Hepatic stellate cell (primary cell): ENCODE measurements at places on chromosomes 16 and 17.
A peak's percentile ranks its signal among the peaks of the same experiment; 100 is the strongest.

- DNase-seq = peak; percentile 92
These were observed 62.4 kb downstream of the BAIAP2 start for GRCh38 chr17:81097134-81097942.

DNA sequence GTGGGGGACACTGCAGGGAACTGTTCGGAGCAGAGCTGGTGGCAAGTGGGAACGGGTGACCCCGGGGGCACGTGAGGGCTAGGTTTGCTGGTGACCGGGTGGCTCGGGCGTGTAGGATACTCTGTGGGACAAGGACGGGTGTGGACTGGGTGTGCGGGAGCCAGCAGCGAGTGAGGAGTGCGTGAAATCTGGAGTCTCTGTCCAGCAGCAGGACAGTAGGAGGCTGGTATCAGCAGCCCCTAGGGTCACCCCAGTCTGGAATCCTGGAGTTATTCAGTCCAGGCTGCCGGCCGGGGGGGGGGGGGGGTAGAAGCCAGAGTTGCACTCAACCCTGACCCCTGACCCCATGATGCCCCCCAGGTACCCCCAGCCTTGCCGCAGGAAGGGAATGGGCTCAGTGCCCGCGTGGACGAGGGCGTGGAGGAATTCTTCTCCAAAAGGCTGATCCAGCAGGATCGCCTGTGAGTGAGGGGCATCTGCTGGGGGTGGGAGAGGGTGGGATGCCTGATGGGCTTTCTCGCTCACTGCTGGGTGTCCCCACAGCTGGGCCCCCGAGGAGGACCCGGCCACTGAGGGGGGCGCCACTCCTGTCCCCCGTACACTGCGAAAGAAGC is 6.2 kb downstream of the ACD start:
- DNase-seq = peak; percentile 61

- DNase-seq = no peak
These were observed 80.8 kb downstream of the SPECC1 start for GRCh38 chr17:20089756-20090547.

DNA sequence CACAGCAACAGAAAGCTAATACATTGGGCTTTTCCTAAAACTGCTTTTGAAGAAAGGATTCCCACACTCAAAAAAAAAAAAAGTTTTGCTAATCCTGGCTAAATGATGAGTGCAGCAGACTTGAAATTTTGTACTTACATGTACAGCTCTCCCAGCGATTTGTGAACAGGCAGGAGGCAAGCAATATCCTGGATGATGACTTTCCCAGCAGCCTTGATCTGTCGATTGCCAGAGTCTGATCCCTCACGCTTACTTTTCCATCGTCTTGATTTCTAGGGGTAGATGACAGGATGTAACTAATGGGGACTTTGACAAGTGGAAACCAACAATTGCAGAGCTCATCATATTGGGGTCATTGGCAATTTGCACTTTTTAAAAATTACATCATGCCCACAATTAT is 91.4 kb downstream of the WDR59 start:
- DNase-seq = no peak

DNA sequence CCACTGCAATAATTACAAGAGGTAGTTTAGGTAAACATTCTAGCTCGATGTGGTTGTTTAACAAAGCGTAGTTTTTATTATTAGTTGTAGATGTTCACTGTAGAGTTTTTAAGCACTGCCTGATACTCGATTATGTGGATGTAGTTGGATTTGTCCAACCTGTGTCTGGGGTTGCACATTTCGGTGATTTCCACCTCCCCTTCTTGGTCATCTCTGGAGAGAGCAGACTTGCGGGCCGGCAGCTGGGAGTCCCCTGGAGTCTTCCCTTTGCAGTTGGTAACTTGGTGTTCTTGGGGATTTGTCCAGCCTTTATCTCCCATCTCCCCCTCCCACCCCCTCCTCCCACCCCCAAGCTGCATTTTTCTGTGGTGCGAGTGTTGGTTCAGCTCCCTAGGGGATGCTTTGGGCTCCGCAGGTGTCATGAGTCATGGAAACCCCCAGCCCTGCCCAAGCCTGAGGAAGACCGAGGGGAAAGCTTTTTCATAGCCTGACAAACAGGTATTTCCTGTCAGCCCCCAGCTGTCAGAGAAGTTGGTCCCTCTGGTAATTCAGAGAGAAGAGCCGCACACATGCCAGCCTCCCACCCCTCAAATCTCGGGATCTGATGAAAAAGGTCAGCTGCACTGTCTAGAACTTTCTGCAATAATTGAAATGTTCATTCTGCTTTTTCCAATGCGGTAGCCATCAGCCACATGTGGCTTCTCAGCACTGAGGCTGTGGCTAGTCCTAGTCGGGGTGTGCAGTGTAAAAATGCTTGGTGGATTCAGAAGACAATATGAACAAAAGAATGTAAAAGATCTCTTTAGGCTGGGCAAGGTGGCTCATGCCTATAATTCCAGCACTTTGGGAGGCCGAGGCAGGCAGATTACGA is 50.3 kb downstream of the KSR1 start:
- DNase-seq = no peak

GRCh38 chr17:61054436-61054835 is 345.2 kb upstream of the TBX2 start:
- DNase-seq = no peak

DNA sequence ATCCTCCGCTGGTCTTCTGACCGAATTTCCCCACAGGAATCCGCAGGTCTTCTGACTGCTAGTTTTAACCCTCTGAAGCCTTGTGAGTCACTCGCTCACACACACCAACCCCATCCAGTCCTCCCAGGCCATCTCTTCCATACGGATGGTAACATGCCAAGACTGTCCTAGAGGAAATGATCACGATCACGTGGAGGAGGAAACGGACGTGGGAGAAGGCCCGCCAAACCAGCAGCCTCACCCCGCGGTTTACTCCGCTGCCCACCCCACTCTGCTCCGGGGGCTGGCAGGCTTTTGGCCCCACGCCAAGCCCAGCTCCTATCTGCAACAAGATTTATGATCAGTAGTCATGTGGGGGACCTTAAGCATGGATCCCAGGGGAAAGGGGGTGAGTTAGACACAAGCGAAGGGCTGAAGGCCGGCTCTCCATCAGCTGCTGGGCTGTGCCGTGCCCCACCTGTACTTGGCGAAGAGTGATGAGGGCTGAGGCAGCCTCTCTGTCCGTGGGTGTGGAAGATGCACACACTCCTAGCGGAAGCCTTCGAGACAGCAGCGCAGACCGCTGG is 1.5 kb upstream of the FAAP100 start:
- peak; percentile 97 for DNase-seq

- no peak for DNase-seq
These were observed 16.2 kb downstream of the CLUH start for GRCh38 chr17:2695243-2695960.

DNA sequence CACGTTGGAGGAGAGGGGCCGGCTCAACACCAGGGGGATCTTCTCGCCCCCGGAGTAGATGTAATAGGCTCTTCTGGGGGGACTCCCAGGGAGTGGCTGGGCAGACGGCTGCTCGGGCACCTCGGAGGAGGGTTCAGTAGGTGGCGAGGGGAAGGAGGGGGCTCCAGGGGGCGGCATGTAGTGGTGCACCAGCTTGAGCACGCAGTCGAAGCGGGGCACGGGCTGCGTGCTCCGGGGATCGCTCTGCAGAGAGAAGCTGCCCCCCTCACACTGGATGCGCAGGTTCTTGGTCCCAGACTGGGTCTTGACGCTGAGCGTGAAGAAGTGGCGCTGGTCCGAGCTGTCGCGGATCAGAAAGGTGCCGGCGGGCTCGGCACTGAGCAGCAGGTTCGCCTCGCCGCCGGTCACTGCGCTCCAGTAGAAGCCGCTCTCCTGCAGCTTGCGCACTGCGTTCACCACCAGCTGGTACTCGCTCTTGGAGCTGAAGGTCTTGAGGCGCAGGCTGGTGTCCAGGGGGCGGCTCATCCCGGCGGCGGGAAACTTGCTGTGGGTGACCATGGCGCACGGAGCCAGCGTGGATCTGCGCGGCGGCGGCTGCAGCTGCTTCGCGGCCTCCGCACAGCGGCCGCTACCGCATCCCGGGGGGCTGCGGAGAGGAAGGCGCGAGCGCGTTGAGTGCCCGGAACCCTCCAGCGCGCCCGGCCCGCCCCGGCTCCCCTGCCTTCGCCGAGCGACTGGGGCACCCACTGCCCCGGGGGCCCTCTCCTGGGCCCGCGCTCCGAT is 1.1 kb downstream of the SOCS3 start:
- DNase-seq = no peak

DNA sequence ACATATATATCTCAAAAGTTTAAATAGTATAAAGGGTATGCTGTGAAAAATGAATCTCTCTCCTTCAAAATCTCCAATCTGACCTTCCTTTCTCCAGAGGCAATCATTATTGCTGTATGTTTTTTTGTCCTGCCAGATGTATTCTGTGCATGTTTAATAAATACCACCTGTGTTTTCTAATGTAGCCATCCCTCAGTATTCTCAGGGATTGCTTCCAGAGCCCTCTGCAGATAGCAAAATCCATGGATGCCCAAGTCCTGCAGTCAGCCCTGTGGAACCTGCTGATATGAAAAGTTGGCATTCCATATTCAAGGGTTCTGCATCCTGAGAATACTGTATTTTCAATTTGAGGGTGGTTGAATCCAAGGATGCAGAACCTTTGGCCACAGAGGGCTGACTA is 42.9 kb downstream of the BPTF start:
- no peak for DNase-seq

DNA sequence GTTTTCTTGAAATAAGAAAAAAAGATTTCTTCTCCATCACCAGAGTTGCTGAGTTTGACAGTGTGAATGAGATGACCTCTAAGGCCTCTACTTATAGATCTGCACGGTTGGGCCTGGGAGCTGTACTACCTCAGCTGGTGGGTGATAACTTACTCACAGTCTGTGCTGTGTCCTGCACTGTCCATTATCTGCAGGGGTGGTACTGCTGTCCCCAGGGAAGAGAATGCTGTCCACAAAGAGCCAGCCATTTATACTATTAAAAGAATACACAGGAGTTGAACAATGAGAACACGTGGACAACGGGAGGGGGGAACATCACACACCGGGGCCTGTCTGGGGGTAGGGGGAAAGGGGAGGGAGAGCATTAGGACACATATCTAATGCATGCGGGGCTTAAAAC is 655.3 kb downstream of the WWOX start:
- DNase-seq = no peak

- DNase-seq = peak; percentile 56
These were observed 1.1 kb upstream of the KIFC3 start for GRCh38 chr16:57803134-57803990.

DNA sequence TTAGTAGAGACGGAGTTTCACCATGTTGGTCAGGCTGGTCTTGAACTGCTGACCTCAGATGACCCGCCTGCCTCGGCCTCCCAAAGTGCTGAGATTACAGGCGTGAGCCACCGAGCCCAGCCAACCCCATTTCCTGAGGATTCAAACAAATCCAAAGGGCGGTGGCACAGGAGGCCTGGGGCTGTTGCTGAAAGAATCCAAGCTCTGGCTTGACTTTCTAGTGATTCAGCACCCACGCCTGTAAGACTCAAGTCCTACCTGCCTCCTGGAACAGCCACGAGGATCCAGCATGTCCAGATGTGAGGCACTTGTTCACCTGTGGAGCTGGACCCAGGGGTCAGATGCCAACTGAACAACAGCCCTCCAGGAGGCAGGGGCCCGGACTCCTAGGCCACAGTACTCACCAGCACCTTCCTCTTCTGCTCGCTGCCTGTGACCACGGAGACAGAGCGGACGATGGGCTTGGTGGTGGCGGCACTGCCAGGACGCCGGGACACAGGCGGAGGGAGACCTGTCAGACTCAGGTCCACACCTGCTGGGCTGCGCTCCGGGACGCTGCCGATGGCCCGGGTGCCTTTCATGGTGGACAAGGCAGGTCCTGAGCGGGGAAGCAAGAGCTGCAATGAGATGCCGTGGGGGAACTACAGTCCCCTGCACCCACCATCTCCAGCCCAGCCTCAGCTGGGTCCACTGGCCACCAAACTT is 3.1 kb downstream of the CEP131 start:
- DNase-seq = no peak

- DNase-seq = no peak
These were observed 204.6 kb downstream of the STX8 start for GRCh38 chr17:9371019-9371418.

- no peak for DNase-seq
These were observed 46.4 kb downstream of the STAT5A start for GRCh38 chr17:42334677-42335076.
